ENCODE measurements at places on chromosomes 2 and 18.

- no peaks in the 10 kb centered on the region for H3K36me3 ChIP-seq
- no peaks in the 10 kb centered on the region for H3K4me1 ChIP-seq
- H3K27ac ChIP-seq, result no peak overlapping the region
- no peak for DNase-seq
These were observed 240.4 kb downstream of the PLCL1 start for GRCh38 chr2:198044777-198045176.

- no peaks in the 10 kb centered on the region for H3K27me3 ChIP-seq
- peaks cover 49% of the 10 kb centered on the region for H3K4me1 ChIP-seq
- peak overlapping the region; percentile 100 for H3K27ac ChIP-seq
These were observed 2.1 kb downstream of the KLF7 start for GRCh38 chr2:207163756-207164005.

- H3K36me3 ChIP-seq, result no peaks in the 10 kb centered on the region
- H3K27ac ChIP-seq, result no peak overlapping the region
- no peaks in the 10 kb centered on the region for H3K27me3 ChIP-seq
These were observed 99.9 kb upstream of the ZFP36L2 start for GRCh38 chr2:43326101-43326825.

DNA sequence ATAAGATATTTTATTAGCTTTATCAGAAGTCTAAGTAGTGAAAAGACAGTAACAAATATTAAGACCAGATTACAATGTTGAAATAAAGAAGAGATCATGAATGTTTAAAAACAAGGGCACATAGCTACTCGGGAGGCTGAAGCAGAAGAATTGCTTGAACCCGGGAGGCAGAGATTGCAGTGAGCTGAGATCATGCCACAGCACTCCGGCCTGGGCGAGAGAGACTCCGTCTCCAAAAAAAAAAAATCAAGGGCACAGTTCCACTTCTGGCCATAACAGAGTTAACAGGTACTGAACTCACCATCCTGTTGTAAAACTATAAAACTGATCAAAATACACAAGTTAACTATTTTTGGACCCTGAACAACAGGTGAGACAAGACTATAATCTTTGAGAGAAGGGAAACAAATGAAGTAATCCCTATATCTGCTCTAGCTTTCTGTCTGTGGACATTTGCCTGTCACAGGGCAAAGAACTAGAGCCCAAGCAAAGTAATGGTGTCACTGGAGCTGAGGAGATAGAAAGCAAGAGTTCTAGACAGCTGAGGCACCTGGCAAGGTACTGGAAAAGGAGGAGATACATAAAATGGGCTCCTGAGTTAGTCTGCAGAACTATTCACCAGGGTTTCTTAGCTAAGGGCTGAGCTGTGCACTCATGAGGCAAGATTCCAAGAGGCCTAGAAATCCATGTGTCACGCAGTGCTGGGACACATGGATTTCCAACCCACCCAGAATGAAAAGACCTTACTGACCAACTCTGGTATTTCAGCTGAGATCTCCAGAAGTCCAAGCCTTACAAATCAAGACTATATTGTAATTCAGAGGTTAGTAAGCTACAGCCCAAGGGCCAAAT lies 15.2 kb downstream of the MMADHC start:
- H3K27ac ChIP-seq, result no peak overlapping the region
- H3K27me3 ChIP-seq, result no peaks in the 10 kb centered on the region
- peaks cover 8% of the 10 kb centered on the region for H3K4me1 ChIP-seq
- peaks cover 69% of the 10 kb centered on the region for H3K36me3 ChIP-seq

DNA sequence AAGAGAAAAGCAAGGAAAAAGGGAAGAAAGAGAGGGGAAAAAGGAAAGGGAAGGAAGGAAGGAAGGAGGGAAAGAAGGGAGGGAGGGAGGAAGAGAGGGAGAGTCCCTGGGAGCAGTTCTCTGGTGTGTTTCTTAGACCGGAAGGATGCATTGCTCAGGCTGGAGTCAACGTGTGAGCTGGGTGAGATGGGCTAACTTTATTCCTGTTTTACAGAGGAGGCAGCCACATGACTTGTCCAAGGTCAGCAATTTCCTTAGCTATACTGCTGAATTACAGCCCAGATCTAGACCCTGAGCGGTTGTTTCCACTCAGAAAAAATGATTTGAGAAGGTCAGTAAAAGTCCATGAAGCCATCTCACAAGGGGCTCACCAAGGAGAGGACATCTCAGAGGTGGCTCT lies 86.6 kb upstream of the APCDD1 start:
- no peak for DNase-seq
- H3K27me3 ChIP-seq, result no peaks in the 10 kb centered on the region
- H3K4me3 ChIP-seq, result no peak overlapping the region
- no peak overlapping the region for H3K27ac ChIP-seq
- H3K4me1 ChIP-seq, result peaks cover 13% of the 10 kb centered on the region
- no peaks in the 10 kb centered on the region for H3K36me3 ChIP-seq

- no peak overlapping the region for H3K4me3 ChIP-seq
- DNase-seq, result no peak
- H3K36me3 ChIP-seq, result peaks cover 3% of the 10 kb centered on the region
These were observed 211.6 kb upstream of the SMAD7 start for GRCh38 chr18:49162226-49162864.

- no peaks in the 10 kb centered on the region for H3K27me3 ChIP-seq
- no peak overlapping the region for H3K27ac ChIP-seq
- no peaks in the 10 kb centered on the region for H3K4me1 ChIP-seq
- no peak for DNase-seq
- no peaks in the 10 kb centered on the region for H3K36me3 ChIP-seq
These were observed 83.4 kb downstream of the PDK1 start for GRCh38 chr2:172639256-172639655.

DNA sequence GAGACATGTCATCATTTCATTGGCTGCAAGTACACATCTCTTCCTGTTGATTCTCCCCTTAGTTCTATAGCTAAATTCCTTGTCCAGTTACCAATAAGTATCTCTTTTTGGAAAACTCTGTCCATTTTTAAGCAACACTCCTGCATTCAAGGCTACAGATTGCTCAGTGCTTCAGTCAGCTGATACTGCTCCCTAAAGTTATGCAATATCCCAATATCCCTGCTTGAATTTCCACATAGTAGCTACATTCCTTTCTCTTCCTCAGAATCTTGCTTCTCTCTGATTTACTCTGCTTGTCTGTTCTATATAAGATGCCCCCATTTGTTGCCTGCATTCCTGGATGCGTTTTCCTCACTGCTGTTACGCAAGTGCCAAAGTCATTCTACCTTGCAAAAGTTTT lies 109.8 kb downstream of the PARD3B start:
- no peak overlapping the region for H3K27ac ChIP-seq
- H3K4me1 ChIP-seq, result peaks cover 12% of the 10 kb centered on the region
- DNase-seq, result no peak

DNA sequence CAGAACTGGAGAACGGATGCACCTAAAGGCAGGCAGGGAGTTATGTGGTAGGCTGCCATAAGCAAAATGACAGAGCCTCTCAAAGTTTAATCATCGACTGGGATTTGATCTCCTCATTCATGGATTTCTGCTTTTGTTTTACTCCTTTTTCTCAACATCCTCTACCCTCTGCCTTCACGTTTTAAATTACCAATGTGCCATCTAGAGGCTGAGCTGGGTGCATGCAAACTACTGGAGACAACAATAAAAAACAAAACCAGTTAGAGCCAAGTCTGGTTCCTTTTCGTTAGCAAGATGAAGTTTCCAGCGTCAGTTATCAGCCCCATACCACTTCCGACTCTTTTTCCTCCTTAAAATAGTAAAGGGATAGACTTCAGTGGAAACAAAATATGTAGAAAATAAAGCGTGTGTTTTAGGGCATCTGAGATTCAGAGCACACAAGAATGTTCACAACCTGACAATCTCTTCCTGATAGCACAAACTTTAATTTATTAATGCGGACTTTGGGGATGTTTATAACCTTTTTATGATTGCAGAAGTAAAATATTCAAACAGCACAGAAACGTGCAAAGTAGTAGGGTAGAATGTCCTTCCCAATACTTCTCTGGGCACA lies 117.0 kb downstream of the LAMA1 start:
- H3K27me3 ChIP-seq, result no peaks in the 10 kb centered on the region
- H3K27ac ChIP-seq, result no peak overlapping the region
- H3K36me3 ChIP-seq, result no peaks in the 10 kb centered on the region
- DNase-seq, result no peak
- peaks cover under 1% of the 10 kb centered on the region for H3K4me1 ChIP-seq
- no peak overlapping the region for H3K4me3 ChIP-seq

DNA sequence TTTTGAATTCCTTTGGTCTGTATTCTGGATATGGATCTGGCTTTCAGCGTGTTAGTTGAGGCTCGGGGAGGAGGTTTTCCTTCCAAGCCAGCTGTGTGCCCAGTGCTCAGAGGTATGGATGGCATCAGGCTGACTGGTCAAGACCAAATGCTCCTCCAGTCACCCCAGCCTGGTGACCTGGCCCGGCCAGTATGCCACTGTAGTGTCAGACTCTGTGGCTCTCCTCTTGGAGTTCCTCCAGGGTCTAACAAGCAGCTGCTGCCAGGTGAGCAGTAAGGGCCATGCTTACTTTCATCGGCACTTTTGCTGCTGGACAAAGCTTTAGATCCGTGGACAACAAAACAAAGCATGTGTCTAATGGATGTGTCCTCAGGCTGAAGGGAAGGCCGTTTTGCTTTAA lies 44.1 kb downstream of the CABLES1 start:
- H3K36me3 ChIP-seq, result no peaks in the 10 kb centered on the region
- H3K27ac ChIP-seq, result no peak overlapping the region
- H3K4me3 ChIP-seq, result no peak overlapping the region
- peaks cover 21% of the 10 kb centered on the region for H3K4me1 ChIP-seq
- H3K27me3 ChIP-seq, result no peaks in the 10 kb centered on the region

- no peak overlapping the region for H3K27ac ChIP-seq
- no peaks in the 10 kb centered on the region for H3K36me3 ChIP-seq
- DNase-seq, result no peak
- H3K27me3 ChIP-seq, result no peaks in the 10 kb centered on the region
- no peaks in the 10 kb centered on the region for H3K4me1 ChIP-seq
- no peak overlapping the region for H3K4me3 ChIP-seq
These were observed 26.3 kb upstream of the YWHAQ start for GRCh38 chr2:9657083-9657482.

- H3K27ac ChIP-seq, result no peak overlapping the region
- H3K4me1 ChIP-seq, result peaks cover 5% of the 10 kb centered on the region
- no peak for DNase-seq
- H3K4me3 ChIP-seq, result no peak overlapping the region
- no peaks in the 10 kb centered on the region for H3K36me3 ChIP-seq
These were observed 165.1 kb upstream of the NDUFV2 start for GRCh38 chr18:8937160-8938094.

DNA sequence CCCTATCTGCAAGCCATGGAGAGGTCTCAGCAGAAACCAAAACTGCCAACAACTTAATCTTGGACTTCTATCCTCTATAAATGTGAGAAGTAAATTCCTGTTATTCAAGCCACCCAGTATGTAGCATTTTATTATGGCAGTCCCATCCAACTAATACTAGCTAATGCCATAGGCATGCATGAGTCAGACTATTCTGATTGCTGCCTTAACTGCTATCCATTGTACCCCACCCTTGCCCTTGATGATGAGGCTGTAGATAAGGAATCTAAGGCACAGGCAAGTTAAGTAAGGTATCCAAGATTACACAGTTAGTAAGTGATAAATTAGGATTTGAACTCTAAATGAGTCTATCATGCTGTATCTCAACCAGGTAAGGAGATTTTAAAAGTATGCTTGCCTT lies 223.0 kb downstream of the UBE2E3 start:
- H3K36me3 ChIP-seq, result no peaks in the 10 kb centered on the region
- no peak overlapping the region for H3K4me3 ChIP-seq
- DNase-seq, result no peak
- H3K4me1 ChIP-seq, result no peaks in the 10 kb centered on the region
- no peak overlapping the region for H3K27ac ChIP-seq

GRCh38 chr2:114769991-114770390 lies 327.6 kb downstream of the DPP10 start:
- H3K27ac ChIP-seq, result no peak overlapping the region
- no peaks in the 10 kb centered on the region for H3K4me1 ChIP-seq
- no peaks in the 10 kb centered on the region for H3K36me3 ChIP-seq
- no peaks in the 10 kb centered on the region for H3K27me3 ChIP-seq
- no peak for DNase-seq

GRCh38 chr2:37642907-37643729 lies 28.3 kb downstream of the CDC42EP3 start:
- peaks cover 9% of the 10 kb centered on the region for H3K36me3 ChIP-seq
- peaks cover 2% of the 10 kb centered on the region for H3K4me1 ChIP-seq
- DNase-seq, result no peak

DNA sequence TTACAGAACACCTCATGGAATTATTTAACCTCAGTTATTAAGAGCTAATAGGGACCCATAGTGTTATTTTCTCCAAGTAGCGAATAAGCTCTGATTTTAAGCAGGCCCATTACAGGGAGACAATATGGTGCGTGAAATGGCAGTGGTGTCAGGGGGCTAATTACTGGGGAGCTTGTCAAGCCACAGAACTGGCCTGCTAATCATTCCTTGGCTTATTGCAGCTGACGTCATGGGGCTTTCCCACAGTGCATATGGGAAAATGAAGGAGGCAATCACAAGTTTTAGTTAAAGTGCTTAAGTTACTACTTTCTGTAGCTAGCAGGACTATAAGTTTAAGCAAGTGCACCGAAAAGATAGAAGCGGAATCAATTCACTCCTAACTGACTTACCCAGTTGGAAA lies 262.5 kb downstream of the TGIF1 start:
- H3K36me3 ChIP-seq, result no peaks in the 10 kb centered on the region
- no peak for DNase-seq
- peaks cover 10% of the 10 kb centered on the region for H3K4me1 ChIP-seq

- no peaks in the 10 kb centered on the region for H3K36me3 ChIP-seq
- H3K27me3 ChIP-seq, result peaks cover 5% of the 10 kb centered on the region
- H3K27ac ChIP-seq, result no peak overlapping the region
- DNase-seq, result no peak
- no peak overlapping the region for H3K4me3 ChIP-seq
These were observed 149.7 kb upstream of the ZNF236 start for GRCh38 chr18:76672627-76673026.

DNA sequence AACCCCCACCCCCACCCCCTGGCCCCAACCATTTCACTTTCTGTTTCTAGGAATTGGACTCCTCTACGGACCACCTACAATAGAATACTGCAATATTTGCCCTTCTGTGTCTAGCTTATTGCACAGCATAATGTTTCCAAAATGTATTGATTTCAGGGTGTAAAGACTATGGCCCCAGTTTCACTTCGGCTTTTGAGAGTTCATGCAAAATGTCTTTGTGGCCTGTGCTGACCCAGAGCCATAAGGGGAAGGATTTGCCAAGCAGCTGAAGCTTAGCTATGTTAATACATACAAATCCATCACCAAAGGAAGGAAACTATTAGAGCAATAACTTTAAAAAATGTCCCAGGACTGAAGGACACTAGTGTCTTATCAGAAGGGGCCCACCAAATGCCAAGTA lies 11.2 kb upstream of the ATP9B start:
- no peak overlapping the region for H3K27ac ChIP-seq
- peaks cover 10% of the 10 kb centered on the region for H3K27me3 ChIP-seq
- H3K4me3 ChIP-seq, result no peak overlapping the region

GRCh38 chr2:218234521-218234920 lies 17.5 kb downstream of the ARPC2 start:
- H3K4me3 ChIP-seq, result no peak overlapping the region
- DNase-seq, result no peak
- peaks cover 15% of the 10 kb centered on the region for H3K4me1 ChIP-seq
- no peaks in the 10 kb centered on the region for H3K27me3 ChIP-seq
- H3K36me3 ChIP-seq, result peaks cover 90% of the 10 kb centered on the region
- no peak overlapping the region for H3K27ac ChIP-seq
